T1000 (cell line): ENCODE measurements at places on chromosomes 12 and 14.
A peak's percentile ranks its signal among the peaks of the same experiment; 100 is the strongest.

GRCh38 chr12:41045509-41045908 lies 142.6 kb upstream of the PDZRN4 start:
- no peak for DNase-seq

DNA sequence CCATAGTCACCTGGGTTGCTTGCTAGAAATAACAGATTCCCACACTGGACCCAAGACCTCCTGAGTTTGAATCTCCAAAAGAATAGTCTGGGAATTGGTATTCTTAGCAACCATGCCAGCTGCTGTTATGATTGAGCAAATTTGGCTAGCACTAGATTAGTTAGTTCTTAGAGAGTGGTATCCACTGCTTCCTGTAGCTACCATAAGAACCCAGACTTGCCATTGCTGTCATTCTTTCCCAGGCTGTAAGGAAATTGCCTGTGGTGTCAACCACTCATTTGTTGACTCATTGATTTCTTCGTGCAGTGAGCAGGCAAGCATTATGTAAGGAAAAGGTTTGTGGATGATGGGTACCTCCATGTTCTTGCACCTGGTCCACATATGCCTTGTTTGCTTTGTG lies 201.8 kb upstream of the RGS6 start:
- no peak for DNase-seq

DNA sequence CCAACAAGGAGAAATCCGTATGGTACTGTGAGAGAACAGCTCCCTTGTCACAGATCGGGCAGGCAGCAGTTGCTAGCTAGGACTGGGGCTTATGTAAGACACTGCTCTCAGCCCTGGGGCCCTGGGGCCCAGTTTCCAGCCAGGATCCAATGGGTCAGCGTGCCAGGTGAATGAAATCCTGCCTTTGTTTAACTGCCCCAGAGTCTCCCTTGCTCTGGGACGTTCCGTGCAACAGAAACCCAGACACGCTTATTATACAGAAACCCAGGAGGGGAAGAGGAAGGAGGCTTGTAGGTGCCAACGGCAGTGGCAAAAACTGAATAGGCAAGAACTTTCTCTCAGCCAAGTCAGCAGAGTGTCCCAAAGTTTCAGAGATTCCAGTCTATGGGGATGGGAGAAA lies 110.6 kb downstream of the DIO2 start:
- DNase-seq, result no peak

- DNase-seq, result no peak
Observed at GRCh38 chr14:65214741-65215140, 112.4 kb upstream of the MAX start.

- peak; percentile 99 for DNase-seq
Observed at GRCh38 chr12:27243804-27244688, at the start of gene STK38L. TSS of gene STK38L (plus strand) at chr12:27244286. CDS start at chr12:27297721, 53,435 bp downstream.

DNA sequence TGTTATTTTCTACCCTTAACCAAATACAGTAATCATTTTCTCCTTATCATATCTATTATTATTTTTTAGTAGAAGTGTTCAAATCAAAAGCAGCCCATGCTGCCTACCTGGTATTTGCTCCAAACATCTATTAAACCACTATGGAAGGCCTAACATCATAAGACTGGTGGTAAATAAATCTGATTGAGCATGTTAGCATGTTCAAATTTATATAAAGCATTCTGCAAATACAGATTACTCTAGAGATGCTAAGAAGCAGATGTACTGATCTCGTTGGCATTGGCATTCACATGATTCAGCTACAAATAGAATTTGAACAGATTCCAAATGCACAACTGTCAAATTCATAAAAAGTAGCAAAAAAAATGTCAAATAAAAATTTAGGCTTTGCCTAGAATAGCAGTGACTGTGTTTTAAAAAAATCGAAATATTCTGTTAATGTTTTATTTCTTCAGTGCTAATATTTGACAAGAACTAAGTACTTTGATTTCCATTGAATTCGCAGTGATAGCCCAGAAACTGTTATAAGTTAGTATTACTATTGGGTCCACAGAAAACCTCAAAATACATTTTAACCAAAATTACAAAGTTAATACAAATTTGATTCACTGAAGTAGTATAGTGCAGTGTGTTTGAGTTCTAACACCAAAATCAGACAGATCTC lies 9.4 kb upstream of the OSBPL8 start:
- no peak for DNase-seq

GRCh38 chr14:75631453-75631831 lies 29.2 kb downstream of the ERG28 start:
- no peak for DNase-seq

GRCh38 chr14:58401587-58401986 lies 5.9 kb downstream of the TOMM20L start:
- DNase-seq, result no peak
